ENCODE measurements at places on chromosomes 1 and 21.

DNA sequence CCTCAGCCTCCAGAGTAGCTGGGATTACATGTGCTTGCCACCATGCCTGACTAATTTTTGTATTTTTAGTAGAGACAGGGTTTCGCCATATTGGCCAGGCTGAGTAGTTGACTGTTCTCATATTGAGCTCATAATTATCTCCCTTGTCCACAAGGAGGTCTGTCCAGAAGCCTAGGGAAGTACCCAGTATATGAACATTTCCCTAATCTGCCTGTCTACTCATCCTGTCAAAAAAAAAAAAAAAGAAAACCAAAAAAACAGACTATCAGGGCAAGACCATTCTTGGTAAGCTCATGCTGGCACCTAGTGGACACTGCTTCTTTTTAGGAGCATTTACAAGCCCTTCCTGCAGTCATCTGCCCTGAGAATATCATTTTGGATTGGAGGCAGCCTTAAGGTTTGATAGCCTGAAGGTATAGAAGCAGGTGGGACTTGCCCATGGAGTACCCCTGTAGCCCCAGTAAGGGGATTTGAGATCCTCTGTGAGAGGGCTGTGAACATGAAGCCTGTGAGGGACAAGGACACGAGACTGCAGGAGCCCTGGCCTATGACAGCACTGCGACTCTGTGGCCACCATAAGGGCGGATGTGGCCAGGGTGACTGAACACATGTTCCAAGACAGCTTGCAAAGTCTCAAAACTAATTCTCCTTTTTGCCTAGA, 10.8 kb upstream of the DUSP12 start:
- peak; percentile 71 for DNase-seq

DNA sequence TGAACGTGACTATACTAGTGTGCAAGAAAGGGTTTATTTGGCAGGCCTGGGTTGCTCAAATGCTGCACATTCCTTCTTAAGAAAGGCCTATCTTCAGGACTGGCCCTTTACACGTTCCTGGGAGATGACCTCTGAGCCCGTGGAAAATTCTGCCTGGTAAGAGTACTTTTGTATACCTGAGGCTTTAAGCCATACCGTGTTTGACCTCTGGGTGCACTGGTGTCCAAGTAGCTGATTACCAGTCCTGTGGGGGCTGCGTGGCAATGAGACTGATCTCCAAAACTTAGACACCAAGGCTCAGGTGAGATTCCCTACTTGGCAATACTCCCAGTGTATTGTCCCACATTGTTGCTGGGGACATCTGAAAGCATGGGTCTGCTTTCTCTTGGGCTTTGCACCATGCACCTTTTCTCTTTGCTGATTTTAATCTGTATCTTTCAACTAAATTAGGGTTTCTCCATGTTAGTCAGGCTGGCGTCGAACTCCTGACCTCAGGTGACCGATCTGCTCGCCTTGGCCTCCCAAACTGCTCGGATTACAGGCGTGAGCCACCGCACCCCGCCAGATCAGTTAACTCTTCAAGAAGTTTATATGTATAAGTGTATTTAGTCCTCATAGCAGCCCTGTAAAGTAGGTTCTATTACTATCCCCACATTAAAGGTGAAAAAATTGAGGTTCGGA, 44.5 kb downstream of the TRIM33 start:
- DNase-seq: no peak

DNA sequence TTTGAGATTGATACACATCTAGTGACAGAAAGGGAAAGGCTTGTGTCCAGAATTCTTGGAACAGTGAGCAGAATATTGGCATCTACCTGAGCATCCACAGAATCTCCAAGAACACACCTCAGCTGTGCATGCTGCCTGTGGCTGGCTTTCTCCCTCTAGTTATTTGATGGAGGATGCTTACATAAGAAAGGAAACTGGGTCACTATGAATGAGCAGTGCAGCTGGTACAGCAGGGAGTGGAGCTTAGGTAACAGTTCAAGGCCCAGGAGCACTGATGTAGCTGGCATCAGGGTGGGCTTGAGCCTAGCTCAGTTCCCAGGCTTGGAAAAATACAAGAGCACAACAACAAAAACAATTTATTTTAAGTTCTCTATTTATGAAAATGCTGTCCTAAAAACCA, 26.3 kb downstream of the RGS8 start:
- DNase-seq: no peak

DNA sequence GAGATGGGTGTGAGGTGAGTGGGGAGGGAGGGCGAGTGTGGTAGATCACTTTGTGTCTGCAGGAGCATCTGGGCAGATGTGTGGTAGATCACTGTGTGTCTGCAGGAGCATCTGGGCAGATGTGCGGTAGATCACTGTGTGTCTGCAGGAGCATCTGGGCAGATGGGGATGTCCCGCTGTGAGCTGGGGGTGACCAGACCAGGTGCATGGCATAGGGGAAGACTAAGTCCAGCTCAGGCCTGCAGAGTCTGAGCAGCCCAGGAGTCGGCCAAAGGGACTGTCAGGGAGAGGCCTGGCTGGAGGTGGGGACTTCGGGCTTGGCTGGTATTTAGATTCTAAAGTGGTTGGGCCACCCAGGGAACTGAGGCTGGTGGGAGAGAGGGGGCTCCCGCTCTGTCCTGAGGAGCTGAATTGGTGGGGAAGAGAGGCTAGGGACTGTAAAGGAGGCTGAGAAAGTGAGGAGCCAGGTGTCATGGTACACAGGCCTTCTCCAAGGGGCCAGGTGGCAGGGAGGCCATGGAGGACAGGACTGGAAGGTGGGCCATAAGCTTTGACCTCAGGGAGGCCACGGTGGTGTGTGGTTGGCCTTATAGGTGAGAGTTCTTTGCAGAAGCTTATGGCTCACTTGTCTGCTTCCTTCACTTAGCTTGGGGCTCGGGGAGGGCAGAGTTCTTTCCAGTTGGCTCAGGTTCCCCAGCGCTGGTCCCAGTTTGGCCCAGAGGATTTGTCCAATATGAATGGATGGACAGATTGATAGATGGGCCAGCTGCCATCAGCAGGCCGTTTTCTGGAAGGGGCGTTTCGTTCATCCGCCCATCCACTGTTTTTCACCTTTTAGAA, 15.6 kb downstream of the ZNF362 start:
- no peak for DNase-seq

- DNase-seq: no peak
Observed at GRCh38 chr1:101000131-101000873, 25.3 kb downstream of the DPH5 start.

DNA sequence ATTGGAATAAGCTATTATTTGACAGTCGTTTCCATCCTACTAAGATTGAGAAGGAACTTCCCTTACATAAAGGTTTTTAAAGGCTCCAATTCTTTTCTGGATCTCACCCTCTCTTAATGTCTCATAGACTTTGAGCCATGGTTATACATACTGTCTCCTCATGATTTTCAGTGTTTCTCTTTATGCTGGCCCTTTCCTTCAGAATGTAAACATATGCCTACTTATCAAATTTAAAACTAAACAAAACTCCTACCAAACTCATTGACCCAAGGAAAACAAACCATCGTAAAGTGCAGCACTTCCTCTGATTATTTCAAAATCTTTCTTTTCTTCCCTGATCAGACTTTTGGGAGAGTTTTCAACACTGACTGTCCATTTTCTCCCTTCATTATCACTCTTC, 163.4 kb upstream of the DPYD start:
- no peak for DNase-seq

DNA sequence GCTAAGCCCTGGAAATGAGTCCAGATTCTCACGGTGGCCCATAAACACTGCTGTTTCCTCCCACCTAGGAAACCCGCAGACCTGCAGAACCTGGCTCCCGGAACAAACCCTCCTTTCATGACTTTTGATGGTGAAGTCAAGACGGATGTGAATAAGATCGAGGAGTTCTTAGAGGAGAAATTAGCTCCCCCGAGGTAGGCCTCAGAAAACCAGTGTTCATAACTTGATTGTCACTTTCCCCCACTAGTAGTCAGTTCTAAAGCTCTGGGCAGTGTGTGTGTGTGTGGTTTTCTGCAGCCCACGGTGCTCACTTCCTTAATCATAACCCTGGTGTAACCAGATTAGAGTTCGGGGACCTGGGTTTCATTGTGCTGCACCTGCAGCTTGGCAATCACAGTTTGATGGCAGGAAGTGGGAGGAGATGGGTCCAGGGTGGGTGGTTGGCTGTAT, 39.1 kb downstream of the CLIC6 start:
- peak; percentile 69 for DNase-seq

Measured in stimulated activated CD8-positive, alpha-beta memory T cell treated with anti-CD3 and anti-CD28 coated beads, Interleukin-4, amount 100 ng/mL, for 48 hours (primary cell).